ENCODE measurements at places on chromosomes 2 and 18.

- DNase-seq = peak; percentile 98
These were observed 17.8 kb upstream of the ATL2 start for GRCh38 chr2:38394903-38395341.

DNA sequence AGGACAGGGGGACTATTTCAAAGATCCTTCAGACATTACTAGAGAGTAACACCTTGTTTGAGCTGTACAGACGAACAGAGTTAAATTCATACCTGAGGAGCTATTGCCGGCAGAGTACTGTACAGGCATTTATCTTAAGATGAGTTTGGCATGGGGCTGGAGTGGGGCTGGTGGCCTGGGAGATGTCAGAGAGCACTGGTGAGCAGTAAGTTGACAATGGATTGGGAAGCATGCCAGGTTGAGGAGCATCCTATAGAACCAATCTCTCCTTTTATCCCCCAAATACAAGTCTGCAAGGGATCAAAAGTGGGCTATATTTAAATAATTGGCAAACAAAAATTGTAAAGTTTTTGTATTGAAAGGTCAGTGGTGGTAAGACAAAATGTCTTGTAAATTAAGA is 58.6 kb downstream of the ADCYAP1 start:
- DNase-seq = no peak

- no peak for DNase-seq
These were observed 40.6 kb downstream of the ZRANB3 start for GRCh38 chr2:135490376-135490775.

DNA sequence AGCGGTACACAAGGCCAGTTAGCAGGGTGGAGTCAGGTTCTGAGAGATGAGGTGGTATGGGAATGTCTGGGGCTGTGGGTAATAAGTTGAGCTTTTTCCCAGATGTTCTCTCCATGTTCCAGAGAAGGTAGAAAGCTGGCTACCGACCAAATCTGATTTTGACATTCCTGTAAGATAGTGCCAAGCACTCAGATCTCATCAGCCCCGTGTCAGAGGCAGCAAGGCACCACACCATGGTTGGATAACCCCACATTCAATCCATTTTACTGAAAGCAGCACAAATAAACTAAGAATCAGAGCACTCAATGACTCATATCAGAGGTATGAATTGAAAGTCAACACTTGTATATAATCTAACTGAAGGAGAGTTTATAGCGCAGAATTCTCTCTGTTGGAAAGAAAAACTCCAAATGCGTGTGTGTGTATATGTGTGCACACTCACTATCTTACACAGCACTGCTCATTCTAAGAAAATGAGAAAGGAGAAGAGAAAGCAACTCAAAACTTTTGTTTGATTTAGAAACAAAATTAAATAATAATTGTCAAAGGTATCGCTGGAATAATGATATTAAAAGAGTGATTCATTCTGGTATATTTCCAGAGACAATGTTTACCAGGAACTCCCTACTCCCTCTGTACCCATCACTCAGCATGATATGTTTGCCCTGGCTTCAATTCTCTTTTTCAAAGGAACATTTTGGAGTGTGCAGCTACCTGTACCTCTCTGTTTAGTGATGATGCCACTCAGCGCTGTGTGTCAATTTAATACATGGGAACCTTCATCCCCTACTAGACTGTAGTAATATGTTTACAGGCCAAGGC is 375.1 kb upstream of the ID2 start:
- DNase-seq = no peak

DNA sequence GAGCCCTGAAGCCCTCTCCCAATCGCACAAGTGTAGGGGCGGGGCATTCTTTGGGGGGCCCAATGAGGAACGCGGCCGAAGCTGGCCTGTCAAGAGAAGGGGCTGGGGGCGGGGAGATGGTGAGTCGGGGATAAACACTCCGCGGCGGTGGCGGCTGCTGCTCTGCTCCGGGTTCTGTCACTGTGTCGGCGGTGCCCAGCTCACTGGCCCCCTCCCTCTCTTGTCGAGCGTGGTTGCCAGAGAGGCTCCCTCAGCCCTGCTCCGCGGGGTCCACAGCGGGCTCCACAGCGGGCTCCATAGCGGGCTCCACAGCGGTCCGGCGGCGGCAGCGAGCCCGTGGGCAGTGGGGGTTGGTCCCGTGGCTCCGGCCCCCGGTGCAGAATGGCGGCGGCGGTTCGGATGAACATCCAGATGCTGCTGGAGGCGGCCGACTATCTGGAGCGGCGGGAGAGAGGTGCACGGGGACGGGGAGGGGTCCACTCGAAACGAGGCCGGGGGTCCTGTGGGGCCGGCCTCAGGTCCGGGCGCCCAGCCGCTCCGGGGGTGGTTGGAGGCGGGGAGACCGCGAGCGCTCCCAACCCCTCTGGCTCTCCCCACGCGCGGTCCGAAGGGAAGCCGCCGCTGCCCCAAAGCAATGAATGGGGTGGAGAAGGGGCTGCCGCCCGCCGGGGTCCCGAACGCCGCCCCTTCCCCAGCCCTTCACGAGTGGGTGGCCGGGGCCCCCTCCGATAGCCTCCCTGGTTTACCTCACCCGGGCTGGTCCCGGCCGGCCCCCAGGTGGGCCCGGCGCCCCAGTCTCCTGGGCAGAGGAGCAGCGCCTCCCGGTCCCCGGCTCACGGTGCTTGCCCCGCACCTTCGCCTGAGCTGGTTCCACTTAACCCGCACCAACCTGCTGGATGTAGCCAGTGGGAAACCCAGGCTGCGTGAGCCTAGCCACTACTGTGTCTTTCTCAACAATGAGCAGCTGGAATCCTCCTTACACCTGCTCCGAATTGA is at the start of gene MXD1:
MXD1 (plus strand) TSS at position 160 of the 996 bp plus-strand sequence; CDS start at position 382, 222 bp downstream.
- DNase-seq = peak; percentile 16

- no peak for DNase-seq
These were observed 316.3 kb upstream of the SLC14A2 start for GRCh38 chr18:45298986-45299385.

- DNase-seq = no peak
These were observed 91.4 kb upstream of the NCK2 start for GRCh38 chr2:105653302-105653701.

DNA sequence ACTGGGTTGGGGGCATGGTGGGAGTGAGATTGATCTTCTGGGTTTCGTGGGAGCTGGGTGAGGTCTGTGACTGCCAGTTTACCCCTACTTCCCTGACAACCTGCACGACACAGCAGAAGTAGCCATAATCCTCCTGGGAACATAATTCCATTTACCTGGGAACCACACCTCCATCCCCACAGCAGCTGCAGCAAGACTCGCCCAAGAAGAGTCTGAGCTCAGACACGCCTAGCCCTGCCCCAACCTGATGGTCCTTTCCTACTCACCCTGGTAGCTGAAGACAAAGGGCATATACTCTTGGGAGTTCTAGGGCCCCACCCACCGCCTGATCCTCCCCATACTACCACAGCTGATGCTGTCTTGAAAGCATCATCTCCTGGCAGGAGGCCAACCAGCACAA is 43.8 kb downstream of the FLACC1 start:
- peak; percentile 52 for DNase-seq

DNA sequence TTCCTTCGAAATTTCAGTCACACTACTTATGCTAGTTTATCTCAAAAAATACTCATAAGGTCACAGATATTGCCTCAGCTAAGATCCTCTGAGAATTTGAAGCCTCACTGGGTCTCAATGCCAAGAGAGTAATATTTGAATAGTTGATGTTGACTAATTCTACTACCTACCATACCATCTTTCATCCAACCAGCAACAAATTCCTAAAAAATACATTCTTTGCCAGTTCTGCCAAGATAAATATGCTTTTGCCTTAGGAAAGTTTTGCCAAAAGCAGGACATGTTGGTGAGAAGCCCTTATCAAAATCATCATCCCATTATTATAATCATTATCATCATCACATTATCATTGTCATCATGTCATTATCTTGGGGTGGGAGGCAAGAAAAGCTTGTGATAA is 544.6 kb upstream of the ZEB2 start:
- DNase-seq = no peak

DNA sequence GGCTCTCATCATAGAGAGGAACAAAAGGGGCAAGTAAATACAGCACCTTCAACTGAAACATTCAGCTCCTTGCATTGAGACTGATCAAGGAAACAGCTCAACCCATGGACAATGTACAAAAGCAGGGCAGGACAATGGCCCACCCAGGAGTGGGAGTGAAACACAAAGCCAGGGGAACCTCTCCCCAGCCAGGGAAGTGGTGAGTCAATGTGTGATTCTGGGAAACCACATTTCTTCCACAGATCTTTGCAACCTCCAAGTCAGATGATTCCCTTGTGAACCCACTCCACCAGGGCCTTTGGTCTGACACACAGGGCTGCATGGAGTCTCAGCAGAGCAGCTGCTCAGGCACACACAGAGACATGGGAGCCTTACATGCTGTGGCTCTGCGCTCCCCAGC is 294.5 kb downstream of the NR4A2 start:
- DNase-seq = no peak

DNA sequence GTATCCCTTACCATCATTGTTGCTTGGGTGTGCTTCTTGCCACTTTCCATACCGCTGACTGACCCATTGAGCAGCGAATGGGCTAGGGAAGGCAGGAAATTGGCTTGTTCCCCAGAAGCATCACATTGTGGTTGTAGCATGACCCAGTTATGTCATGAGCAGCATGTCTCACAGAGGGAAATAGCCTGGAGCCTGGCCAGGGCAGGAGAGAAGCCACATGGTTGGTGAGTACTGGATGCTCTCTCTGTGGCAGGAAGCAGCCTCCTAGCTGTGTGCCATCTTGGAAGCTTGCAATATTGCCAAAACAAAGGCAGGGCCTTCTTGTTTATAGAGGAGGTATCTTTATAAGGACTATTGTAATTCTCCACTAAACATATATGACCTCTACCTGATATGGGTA is 482.6 kb downstream of the PIK3C3 start:
- DNase-seq = no peak

- DNase-seq = no peak
These were observed 6.7 kb upstream of the GPR55 start for GRCh38 chr2:230931556-230932231.

DNA sequence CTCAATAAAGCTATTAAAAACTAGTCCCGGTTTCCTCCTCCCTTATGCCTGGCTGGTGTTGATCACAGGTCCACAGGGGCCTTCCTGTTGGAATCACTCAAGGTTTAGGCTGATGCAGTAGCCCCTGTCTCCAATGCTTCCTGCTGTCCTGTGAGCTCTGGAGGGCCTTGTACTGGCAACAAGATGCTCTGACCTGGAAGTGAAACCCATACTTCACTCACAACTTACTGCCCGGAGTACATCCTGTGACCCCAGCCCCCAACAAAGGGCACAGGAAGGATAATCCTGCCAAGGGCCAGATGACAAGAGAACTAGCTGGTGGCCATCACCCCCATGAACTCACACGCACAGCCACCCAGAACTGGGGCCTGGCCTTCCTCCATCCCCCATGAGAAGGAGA is 50.3 kb downstream of the ZBTB7C start:
- no peak for DNase-seq

DNA sequence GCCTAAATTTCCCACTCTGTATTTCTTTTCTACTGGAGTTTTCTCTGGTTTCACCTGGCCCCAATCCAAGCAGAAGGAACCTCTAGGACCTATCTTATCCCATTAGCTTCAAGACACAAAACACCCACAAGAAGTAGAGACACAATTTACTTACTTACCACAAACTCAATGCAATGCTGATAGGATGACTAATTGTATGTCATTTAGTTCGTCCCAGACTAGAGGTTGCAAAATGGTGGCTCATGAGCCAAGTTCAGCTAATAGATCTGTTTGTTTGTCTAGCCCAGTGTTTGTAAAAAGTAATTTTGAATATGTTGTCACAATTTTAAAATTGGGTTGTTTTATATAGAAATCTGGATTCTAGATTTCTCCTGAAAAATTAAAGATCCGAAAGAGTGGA is 34.7 kb upstream of the ZSWIM2 start:
- DNase-seq = no peak

DNA sequence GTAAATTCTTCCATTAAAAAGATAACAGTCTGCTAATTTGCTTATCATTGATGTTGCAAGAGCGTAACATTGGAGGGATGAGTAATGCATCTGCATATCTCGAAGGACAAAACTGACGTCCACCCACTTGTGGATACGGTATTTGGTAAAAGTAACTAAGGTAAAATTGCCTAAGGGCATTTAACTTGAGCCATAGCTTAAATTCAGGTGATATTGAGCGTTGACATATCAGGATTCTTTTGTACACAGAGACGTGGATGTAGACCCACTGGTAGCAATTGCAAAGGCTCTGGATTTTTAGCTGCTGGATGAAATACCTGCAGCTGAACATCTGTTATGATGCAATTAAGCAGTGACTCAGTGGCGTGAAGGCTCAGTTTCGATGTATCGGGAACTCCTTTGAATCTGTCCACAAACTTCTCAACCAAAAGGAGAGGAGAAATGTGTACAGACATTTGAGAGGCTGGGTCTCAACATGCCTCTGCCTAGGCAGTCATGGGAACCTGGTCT is 119.3 kb downstream of the SPTBN1 start:
- peak; percentile 99 for DNase-seq

- no peak for DNase-seq
These were observed 36.3 kb downstream of the VWA3B start for GRCh38 chr2:98123286-98123685.

GRCh38 chr2:143176606-143177005 is 47.4 kb downstream of the ARHGAP15 start:
- no peak for DNase-seq

GRCh38 chr2:156334496-156335478 is 2.3 kb upstream of the NR4A2 start:
- peak; percentile 85 for DNase-seq

DNA sequence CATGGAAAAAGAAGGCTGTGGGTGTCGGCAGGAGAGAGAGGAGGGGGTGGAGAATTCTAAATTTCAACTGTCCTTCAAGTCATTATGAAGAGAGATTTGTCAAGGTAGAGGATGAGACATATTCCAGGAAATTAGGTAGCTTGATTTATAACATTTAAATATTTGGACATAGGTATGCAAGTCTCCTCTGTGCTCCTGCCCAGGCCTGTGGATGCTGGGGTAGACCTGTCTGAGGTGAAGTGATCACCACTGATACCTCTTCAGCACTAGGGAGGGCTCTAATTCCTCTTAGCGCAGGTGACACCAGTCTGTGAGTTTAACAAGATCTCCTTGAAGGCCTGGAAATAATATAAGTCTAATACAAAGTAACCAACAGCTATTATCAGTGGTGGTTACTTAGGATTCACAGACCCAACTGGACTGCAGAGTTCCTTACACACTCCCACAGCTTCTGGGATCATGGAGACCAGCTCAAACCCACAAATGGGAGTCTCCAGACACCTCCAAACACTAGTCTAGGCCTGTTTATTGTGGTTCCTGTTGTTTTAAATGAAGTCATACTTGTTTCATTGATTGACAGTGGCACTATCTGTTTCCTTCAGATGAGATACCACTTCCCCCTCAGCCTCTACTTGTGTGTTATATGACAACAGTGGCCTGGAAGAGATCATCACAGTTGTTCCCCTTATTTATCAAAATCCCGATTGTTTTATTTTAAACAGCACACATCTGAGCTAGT is 104.1 kb upstream of the ITPRID2 start:
- peak; percentile 65 for DNase-seq

DNA sequence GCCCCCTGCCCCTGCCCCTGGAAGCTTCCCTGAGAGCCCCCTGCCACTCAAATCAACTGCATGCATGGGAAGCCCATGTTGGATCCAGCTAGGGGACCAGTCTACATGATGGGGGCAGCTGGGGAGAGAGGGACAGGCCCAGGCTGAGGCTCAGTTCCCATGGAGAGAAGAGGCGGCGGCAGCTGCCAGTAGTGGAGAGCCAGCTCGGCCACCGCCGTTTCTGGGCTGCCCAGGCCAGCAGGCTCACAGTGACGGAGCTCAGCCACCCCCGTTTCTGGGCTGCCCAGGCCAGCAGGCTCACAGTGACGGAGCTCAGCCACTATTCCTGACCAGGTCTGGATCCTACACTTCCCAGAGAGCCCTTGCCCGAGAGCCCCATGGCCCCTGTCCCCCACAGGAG is 3.6 kb downstream of the MAB21L4 start:
- no peak for DNase-seq

Data from mammary epithelial cell (primary cell).